ENCODE measurements at places on chromosomes 4 and X. TPM values are rescaled to one million over a fixed set of nuclear protein-coding genes. Genes with fewer than 3 reads are reported as not detected.

The STBD1 gene
- total RNA-seq, result 39.2 TPM

- no peaks in the 10 kb centered on the region for H3K36me3 ChIP-seq
- H3K27me3 ChIP-seq, result no peaks in the 10 kb centered on the region
- no peak overlapping the region for H3K27ac ChIP-seq
- H3K4me1 ChIP-seq, result no peaks in the 10 kb centered on the region
Measured at GRCh38 chrX:107678957-107679740, 50.8 kb downstream of the PRPS1 start.

- H3K36me3 ChIP-seq, result no peaks in the 10 kb centered on the region
- no peak for DNase-seq
- H3K27me3 ChIP-seq, result no peaks in the 10 kb centered on the region
- no peak overlapping the region for H3K4me3 ChIP-seq
- H3K27ac ChIP-seq, result no peak overlapping the region
Measured at GRCh38 chrX:31092476-31092875, 20.6 kb upstream of the FTHL17 start.

- no peak overlapping the region for H3K4me3 ChIP-seq
- H3K27me3 ChIP-seq, result no peaks in the 10 kb centered on the region
- H3K36me3 ChIP-seq, result no peaks in the 10 kb centered on the region
- no peak for DNase-seq
- no peaks in the 10 kb centered on the region for H3K4me1 ChIP-seq
Measured at GRCh38 chrX:42117318-42117717, 194.0 kb upstream of the CASK start.
